ENCODE measurements at places on chromosomes 4 and X. TPM values are rescaled to one million over a fixed set of nuclear protein-coding genes. Genes with fewer than 3 reads are reported as not detected.

The TRIM60 gene
- total RNA-seq = not detected

DNA sequence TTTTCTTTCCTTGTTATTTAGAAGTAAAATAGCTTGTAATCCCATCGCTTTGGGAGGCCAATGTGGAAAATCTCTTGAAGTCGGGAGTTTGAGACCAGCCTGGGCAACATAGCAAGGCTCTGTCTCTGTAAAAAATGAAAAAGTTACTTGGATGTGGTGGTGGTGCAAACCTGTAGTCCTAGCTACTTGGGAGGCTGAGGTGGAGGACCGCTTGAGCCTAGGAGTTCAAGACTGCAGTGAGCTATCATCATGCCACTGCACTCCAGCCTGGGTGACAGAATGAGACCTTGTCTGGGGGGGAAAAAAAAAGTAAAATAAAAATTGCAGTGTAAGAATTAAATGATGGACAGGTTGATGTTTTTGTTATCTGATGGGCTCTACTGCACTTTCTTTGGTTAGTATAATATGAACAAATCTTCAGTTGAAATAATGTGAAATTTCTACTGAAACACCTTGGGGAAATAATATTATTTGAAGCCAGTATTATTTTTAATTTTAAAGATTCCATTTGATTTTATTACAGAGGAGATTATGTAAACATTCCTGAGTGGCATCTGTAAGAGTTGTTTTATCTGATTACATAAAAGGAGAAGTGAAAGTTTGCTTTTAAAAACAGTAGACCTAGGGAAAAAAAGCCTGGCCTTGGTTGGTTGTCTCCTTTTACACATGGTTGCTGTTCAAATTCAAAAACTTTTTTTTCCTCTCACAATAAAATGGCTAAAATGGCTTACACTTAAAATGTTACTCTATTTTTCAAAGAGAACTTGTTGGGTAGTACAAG, 10.5 kb upstream of the NDUFC1 start:
- H3K36me3 ChIP-seq = peaks cover 24% of the 10 kb centered on the region
- DNase-seq = no peak
- no peaks in the 10 kb centered on the region for H3K27me3 ChIP-seq

- H3K27ac ChIP-seq = no peak overlapping the region
- no peak for DNase-seq
- no peaks in the 10 kb centered on the region for H3K27me3 ChIP-seq
- no peak overlapping the region for H3K4me3 ChIP-seq
- no peaks in the 10 kb centered on the region for H3K36me3 ChIP-seq
These were observed 15.6 kb downstream of the CXCL13 start for GRCh38 chr4:77621254-77621653.

The CCDC160 gene
- total RNA-seq = 9.1 TPM

DNA sequence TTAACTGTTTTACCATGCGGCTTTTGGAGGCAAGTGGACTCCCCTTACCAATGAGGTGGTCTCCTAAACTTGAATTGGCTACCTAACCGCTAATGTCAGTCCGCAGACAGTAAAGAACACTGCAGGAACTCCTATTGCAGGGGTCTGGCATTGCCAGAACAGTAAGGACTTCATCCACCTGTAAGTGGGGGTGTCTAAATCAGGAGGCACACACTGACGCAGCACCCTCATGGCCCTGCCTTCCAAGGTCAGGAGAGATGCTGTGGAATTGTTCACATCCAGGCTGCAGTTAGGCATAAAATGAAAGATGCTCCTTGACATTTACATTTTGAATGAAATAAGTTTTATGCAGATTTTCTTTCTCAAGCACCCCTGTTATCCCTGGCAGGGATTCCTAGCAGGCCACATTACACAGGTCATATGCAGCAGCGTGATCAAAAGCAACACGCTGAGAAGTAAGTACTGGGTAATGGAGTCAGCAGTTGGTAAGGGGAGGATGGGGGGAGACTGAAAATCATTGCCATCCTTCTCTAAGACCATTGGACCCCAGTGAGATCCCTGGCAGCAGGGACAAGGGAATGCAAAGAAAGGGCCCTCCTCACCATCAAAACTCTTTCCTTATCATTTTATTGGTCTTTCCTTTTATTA, 3.8 kb downstream of the PPARGC1A start:
- no peak for DNase-seq
- H3K36me3 ChIP-seq = no peaks in the 10 kb centered on the region
- H3K27me3 ChIP-seq = peaks cover 6% of the 10 kb centered on the region

The FAM47C gene
- not detected for total RNA-seq

GRCh38 chrX:42975906-42976305, 197.9 kb upstream of the PPP1R2C start:
- no peak overlapping the region for H3K4me3 ChIP-seq
- H3K27ac ChIP-seq = no peak overlapping the region
- H3K36me3 ChIP-seq = no peaks in the 10 kb centered on the region
- H3K4me1 ChIP-seq = no peaks in the 10 kb centered on the region

- H3K4me1 ChIP-seq = peaks cover 20% of the 10 kb centered on the region
- H3K27me3 ChIP-seq = no peaks in the 10 kb centered on the region
- no peak for DNase-seq
These were observed 192.1 kb downstream of the SPRY1 start for GRCh38 chr4:123588631-123589241.

The TMPRSS11A gene
- not detected for total RNA-seq

GRCh38 chr4:175988511-175988910, 77.1 kb upstream of the WDR17 start:
- H3K27ac ChIP-seq = no peak overlapping the region
- H3K4me1 ChIP-seq = peaks cover 16% of the 10 kb centered on the region
- H3K36me3 ChIP-seq = peaks cover 7% of the 10 kb centered on the region
- no peak overlapping the region for H3K4me3 ChIP-seq

- no peak overlapping the region for H3K4me3 ChIP-seq
- H3K4me1 ChIP-seq = peaks cover 40% of the 10 kb centered on the region
- H3K27me3 ChIP-seq = no peaks in the 10 kb centered on the region
- H3K36me3 ChIP-seq = no peaks in the 10 kb centered on the region
These were observed 108.3 kb upstream of the SLC4A4 start for GRCh38 chr4:71230271-71231128.

GRCh38 chrX:126394681-126395080, 157.9 kb downstream of the DCAF12L1 start:
- H3K4me1 ChIP-seq = no peaks in the 10 kb centered on the region
- no peaks in the 10 kb centered on the region for H3K27me3 ChIP-seq
- H3K27ac ChIP-seq = no peak overlapping the region

The ASB5 gene
- total RNA-seq = not detected

DNA sequence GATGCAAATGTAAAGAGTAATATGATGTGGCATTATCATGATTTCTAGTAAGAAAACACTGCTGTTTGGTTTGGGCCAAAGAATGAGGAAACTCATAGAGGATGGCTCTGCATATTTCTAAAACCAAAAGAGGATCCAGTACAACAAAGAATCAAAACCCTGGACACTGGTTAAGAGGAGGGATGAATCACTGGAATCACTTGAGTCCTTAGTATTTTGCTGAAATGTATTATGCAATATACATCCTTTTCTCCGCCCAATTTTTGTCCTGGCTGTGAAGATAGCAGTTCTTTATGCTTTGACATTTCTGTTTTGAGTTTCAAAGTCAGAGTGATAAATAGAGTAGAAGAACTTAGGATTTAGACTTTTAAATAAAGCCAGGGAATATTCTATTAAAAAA, 345.9 kb downstream of the PACRGL start:
- H3K4me3 ChIP-seq = no peak overlapping the region
- DNase-seq = no peak
- H3K27ac ChIP-seq = no peak overlapping the region
- peaks cover 5% of the 10 kb centered on the region for H3K4me1 ChIP-seq
- peaks cover 9% of the 10 kb centered on the region for H3K27me3 ChIP-seq

DNA sequence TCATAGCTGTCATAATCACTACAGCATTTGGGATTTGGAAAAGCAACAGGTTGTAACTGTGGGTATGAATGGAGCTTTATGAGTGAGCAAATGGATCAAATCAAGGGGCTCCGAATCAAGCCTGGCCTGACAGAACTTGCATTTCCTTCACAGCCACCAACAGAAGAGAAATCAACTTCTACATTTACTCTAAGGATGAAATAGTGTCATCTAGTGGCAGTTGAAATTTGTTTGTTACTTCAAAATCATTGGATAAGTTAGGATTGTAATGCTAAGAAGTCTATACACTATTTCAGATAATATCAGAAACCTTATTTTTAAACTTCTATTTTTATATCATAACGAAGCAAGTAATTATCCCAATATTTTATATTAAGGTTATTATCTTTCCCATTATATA, 10.7 kb upstream of the WDR17 start:
- H3K27ac ChIP-seq = no peak overlapping the region
- H3K4me3 ChIP-seq = no peak overlapping the region
- H3K27me3 ChIP-seq = no peaks in the 10 kb centered on the region
- H3K4me1 ChIP-seq = no peaks in the 10 kb centered on the region

The SYTL4 gene
- total RNA-seq = 4.5 TPM

- no peaks in the 10 kb centered on the region for H3K4me1 ChIP-seq
- H3K27me3 ChIP-seq = no peaks in the 10 kb centered on the region
- DNase-seq = no peak
- H3K4me3 ChIP-seq = no peak overlapping the region
- no peaks in the 10 kb centered on the region for H3K36me3 ChIP-seq
These were observed 700.6 kb downstream of the TECRL start for GRCh38 chr4:63708661-63709060.

DNA sequence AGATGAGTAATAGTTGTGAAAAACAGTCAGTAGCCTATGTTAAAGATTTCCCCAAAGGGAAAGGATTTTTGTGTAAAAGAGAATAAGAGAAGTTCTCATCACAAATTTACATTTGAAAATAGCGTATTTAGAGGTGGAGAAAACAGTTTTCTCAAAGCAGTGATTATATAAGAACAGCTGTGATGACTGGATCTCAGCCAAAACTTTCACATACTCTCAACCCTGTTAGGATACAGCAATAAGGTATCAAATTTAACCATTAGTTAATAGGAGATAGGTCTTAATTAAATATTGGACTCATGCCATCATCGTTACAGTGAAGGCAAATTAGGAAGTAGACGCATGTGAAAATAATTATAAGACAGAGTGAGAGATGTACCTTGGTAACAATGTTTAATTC, 622.7 kb downstream of the PCDH18 start:
- no peak overlapping the region for H3K27ac ChIP-seq
- H3K36me3 ChIP-seq = no peaks in the 10 kb centered on the region
- DNase-seq = no peak
- no peaks in the 10 kb centered on the region for H3K27me3 ChIP-seq

DNA sequence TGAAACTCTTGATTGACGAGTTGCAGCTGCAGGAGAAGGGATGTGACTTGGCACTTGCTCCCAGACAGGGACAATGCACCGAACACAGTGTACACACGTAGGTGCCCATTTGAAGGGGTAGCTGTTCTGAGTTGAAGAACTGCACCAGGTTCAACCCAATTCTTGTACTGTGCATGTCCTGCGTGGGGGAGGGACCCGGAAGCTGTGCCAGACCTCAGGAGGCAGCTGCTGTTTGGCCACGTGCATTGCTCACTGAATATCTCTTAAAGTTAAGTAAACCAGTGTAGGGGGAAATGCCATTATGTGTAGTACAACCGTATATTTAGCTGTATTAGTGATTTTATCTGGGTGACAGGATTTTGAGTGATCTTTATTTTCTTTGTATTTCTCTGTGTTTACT, 12.0 kb upstream of the RBBP7 start:
- no peaks in the 10 kb centered on the region for H3K36me3 ChIP-seq
- H3K27ac ChIP-seq = no peak overlapping the region
- no peak for DNase-seq
- H3K4me1 ChIP-seq = peaks cover 21% of the 10 kb centered on the region
- H3K4me3 ChIP-seq = peak overlapping the region; percentile 91

DNA sequence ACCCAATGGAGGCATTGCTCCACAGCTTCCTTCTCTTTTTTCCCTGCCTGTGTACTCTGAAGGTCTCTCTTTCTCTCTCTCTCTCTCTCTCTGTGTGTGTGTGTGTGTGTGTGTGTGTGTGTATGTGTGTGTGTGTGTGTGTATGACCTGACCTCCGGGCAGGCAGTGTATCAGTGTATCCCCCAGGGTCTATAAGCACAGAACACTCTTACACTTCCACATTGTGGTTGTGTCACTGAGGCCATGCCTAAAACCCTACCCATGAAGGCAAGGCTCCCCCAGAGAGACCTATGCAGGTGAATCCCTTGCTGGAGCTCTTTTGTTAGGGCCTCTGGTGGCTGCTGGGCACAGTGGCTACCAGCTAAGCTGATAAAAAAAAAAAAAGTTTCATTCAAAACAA, 300.4 kb upstream of the BMP3 start:
- no peak overlapping the region for H3K4me3 ChIP-seq
- H3K27me3 ChIP-seq = peaks cover 20% of the 10 kb centered on the region
- H3K27ac ChIP-seq = peak overlapping the region; percentile 27
- H3K36me3 ChIP-seq = no peaks in the 10 kb centered on the region

The FGF5 gene
- total RNA-seq = not detected

GRCh38 chr4:182724414-182724813, 192.8 kb downstream of the DCTD start:
- no peak overlapping the region for H3K4me3 ChIP-seq
- no peak overlapping the region for H3K27ac ChIP-seq
- H3K27me3 ChIP-seq = no peaks in the 10 kb centered on the region
- H3K4me1 ChIP-seq = no peaks in the 10 kb centered on the region
- DNase-seq = no peak

DNA sequence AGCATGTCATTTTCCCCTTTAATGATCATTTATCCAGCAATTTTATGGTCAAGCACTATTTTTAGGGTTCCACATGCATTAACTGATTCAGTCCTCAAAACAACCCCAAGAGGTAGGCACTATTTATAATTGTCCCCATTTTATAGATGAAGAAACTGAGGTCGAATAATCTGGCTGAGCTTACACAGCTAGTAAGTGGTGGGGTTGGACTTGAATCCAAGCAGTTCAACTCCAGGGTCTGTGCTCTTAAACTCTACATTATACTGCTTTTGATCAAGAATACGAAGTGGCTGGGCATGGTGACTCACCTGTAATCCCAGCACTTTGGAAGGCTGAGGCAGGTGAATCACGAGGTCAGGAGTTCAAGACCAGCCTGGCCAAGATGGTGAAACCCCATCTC, 3.2 kb upstream of the CHRNA9 start:
- H3K27ac ChIP-seq = no peak overlapping the region
- DNase-seq = no peak
- no peaks in the 10 kb centered on the region for H3K27me3 ChIP-seq
- H3K36me3 ChIP-seq = no peaks in the 10 kb centered on the region
